GM23338 (cell line): ENCODE measurements at places on chromosomes 11 and 22. TPM values are rescaled to one million over a fixed set of nuclear protein-coding genes. Genes with fewer than 3 reads are reported as not detected.

Gene PATE2
- not detected in 2 replicates for total RNA-seq

DNA sequence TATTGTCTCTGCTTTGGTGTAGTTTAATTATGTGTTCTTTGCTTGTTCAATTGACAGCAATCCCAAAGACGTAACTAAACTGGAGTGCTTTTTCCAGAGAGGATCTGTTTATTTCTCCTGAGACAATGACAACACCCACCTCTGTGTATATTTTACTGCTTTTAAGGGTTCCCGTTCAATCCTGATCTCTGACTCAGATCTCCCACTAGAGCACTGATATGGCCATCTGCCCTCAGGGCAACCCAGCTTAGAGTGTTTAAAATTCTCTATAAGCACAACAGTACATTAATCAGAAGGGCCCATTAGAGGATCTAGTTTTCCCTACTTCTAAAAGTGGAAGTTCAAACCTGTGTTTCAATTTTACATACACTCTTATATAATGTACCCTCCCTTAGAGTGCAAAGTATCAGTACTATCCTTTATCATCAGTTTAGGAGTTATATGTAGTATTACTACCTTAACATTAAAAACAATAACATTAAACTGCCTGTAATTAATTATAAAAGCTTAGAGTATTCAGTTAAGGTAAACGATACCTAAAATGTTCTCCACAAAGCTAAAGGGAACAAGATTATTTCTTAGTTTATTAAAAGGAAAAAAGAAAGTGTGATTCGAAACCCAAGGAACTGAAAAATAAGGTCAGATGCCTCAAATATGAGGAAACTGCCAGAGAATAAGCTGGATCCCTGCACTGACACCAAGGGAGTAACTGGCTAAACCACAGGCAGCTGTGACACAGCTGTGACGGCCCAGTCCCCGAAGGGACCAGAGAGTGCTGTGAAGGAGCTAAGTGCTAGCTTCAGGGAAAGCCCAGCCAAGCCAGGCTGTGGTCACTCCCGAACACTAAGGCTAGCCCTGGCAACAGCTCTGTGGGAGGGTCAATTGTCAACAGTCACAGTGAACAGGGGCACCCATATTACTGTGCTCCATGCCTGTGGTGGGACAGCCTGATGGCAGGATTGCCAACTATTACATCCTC lies 15.2 kb downstream of the UFD1 start:
- no peaks in the 10 kb centered on the region for H3K27me3 ChIP-seq
- H3K4me1 ChIP-seq = no peaks in the 10 kb centered on the region
- no peak for DNase-seq
- no peak overlapping the region for H3K4me3 ChIP-seq

DNA sequence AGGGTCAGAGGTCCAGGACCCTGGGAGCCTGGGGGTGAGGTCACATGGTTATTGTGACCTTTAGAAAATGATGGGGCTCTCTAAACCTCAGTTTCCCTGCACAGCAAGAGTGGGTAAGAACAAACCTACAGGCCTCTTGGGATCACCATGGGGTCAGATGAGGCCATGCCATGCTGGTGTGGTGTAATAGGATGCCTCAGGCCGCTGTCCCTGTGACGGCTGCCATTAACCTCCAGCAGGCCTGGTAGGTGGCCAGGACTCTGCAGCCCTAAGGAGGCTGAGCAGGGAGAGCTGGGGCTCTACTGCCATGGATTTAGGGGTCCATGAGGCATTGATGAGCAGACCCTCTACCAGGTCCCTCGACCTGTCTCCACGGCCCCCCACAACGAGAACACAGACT lies 265.5 kb downstream of the CTTN start:
- H3K36me3 ChIP-seq = no peaks in the 10 kb centered on the region
- no peak for DNase-seq
- no peak overlapping the region for H3K27ac ChIP-seq
- no peaks in the 10 kb centered on the region for H3K27me3 ChIP-seq

DNA sequence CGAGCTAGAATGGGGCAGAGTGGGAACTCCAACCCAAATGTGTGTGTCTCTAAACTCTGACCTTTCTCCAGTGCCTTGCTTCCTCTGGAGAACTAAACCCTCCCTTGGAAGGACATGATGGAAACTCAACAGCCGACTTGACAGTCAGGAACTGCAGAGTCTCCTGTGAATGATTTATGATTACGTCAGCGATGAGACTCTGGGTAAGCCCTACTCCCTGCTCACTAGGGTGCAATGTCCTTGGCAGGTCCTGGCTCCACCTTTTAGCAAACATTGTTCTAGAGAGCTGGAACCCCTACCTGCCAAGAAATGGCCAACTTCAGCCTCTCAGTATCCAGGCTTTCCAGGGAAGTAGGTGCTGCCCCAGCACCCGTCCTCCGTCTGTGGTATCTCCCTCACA lies 96.1 kb upstream of the CD82 start:
- H3K4me3 ChIP-seq = no peak overlapping the region
- H3K27me3 ChIP-seq = no peaks in the 10 kb centered on the region
- no peaks in the 10 kb centered on the region for H3K36me3 ChIP-seq
- no peak overlapping the region for H3K27ac ChIP-seq

DNA sequence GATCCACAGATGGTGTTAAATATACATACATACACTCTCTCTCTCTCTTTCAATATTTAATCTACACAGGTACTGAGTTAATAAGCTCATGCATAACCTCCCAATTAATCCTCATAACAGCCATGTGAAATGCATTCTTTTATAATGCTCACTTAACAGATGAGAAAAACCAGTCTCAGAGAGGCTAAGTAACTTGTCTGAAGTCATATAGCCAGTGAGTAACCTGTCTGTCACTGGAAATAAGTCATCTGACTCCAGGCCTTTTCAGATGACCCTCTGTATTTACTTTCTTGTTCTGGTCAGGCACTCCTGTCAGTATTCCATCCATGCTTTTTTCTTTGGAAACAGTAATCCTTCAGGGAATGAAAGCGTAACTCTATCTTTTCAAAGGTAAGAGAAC lies 594.0 kb upstream of the TENM4 start:
- H3K27ac ChIP-seq = no peak overlapping the region
- H3K36me3 ChIP-seq = no peaks in the 10 kb centered on the region
- no peaks in the 10 kb centered on the region for H3K4me1 ChIP-seq
- no peak for DNase-seq
- H3K4me3 ChIP-seq = no peak overlapping the region
- no peaks in the 10 kb centered on the region for H3K27me3 ChIP-seq

GRCh38 chr22:40273319-40273718 lies 73.0 kb upstream of the ADSL start:
- no peak for DNase-seq
- H3K4me1 ChIP-seq = no peaks in the 10 kb centered on the region
- H3K27me3 ChIP-seq = no peaks in the 10 kb centered on the region
- H3K4me3 ChIP-seq = no peak overlapping the region
- H3K27ac ChIP-seq = no peak overlapping the region
- peaks cover 12% of the 10 kb centered on the region; the same call in 1 of the 2 replicates for H3K36me3 ChIP-seq
